ENCODE measurements at places on chromosomes 3 and 15.
A peak's percentile ranks its signal among the peaks of the same experiment; 100 is the strongest.

- DNase-seq = peak; percentile 81
Measured at GRCh38 chr3:46629551-46630517, 17.5 kb downstream of the FAM240A start.

DNA sequence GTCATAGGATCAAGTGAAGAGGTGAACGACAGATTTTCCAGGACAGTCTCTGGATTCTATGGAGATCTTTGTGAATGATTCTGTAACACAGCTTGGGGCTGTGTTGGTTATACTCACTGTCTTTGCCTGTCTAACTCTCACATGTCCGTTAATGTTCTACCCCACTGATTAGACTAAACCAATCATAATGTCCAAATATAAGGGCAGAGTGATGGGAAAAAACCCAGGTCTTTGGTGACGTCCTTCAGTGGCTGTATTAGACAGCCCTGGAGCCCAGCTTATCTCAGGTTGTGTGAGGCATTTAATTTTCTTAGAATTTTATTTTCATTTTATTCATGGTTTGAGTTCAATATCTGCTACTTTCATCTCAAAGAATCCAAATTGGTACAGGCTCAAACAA lies 59.3 kb upstream of the TRA2B start:
- no peak for DNase-seq

DNA sequence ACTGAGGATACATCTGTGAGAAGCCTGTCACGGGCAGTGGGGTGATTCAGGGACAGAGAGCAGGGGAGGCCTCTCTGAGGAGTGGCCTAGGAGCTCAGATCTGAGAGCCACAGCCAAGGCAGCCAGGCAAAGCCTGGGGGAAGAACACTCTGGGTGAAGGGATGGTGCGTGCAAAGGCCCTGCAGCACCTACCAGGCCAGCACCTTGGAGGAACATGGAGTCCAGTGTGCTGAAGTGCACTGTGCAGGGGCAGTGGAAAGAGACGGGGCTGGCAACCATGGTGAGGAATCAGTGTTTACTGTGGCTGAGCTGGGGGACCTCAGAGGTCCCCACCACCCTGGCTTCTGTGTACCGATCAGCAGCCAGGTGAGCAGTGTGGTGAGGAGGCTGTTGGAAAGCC lies 48.0 kb downstream of the NUP210 start:
- no peak for DNase-seq

DNA sequence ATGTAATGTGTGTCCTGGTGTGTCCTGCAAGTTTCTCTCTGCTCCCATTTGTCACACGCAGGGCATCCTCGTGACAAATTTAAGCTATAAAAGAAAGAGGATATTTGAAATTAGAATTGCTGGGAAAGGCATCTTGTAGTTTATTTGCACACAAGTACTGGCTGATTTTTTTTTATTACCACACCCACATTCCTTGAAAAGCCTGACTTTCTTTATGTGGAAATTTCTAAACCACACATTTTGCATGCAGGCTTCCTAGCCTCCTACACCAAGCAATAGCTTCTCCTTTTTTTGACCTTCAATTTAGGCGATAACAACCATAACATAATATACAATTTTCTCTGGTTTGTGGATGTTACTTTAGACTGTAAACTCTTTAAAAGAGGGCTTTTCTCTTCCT lies 126.1 kb downstream of the SERPINI1 start:
- DNase-seq = no peak

- peak; percentile 94 for DNase-seq
Measured at GRCh38 chr15:62060113-62060895, at the start of gene VPS13C. Gene VPS13C, minus strand, starts transcription at chr15:62060447. Its CDS starts 73 bp downstream, at chr15:62060374.

Measured in stimulated activated naive CD8-positive, alpha-beta T cell treated with anti-CD3 and anti-CD28 coated beads, Interleukin-15, amount 100 ng/mL, for 72 hours (primary cell).